MG63 (cell line): ENCODE measurements at places on chromosomes 13 and 19.

GRCh38 chr19:38710928-38711725 lies 33.1 kb downstream of the CAPN12 start:
- DNase-seq = no peak

GRCh38 chr19:55482156-55482961 lies 2.6 kb upstream of the NAT14 start:
- no peak for DNase-seq

DNA sequence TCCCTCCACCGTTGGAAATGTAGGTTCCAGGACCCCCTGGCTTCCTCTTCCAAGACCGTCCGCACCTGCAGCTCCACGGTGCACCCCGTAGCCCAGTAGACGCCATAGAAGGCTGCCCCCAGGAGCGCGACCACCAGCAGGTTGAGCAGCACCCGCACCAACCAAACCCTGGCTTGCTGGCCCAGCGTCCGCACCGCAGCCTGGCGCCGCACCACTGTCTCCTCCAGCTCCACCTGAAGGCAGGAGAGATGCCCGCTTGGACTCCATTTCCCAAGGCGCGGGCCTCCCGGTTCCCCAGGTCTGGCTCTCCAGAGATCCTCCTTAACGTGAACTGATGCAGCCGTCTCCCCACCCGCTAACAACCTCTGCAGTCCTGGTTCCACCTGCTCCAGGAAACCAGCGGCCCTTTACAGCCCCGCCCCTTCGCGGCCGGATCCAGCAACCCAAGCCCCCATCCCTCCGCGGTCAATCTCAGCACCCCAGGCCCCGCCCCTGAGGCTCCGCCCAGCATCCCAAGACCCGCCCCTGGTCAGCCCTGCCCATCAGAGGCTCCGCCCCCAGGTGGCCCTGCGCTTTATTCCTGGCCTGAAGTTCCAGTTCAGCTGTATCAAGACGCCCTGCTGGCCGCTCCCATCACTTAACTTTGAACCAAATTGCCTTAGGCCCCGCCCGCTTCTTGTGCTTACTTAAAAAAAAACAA lies 5.0 kb upstream of the LENG1 start:
- no peak for DNase-seq

DNA sequence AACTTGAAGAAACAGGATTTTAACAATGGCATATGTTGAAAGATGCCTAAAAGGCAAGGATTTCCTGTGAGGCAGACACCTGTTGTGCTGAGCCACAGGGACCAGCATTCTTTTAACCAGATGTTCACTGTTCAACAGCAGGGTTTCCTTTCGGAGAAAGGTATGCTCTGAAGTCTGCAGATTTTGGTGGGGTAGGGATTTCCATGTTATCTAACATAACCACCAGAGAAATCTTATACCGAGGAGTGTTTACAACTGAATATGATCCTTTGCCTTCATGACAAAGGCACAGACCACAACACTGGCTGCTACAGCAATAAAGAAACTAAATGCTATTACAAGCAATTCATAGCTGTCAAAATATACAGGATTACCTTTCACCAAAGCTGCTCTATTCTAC lies 48.1 kb downstream of the MPHOSPH8 start:
- DNase-seq = no peak

DNA sequence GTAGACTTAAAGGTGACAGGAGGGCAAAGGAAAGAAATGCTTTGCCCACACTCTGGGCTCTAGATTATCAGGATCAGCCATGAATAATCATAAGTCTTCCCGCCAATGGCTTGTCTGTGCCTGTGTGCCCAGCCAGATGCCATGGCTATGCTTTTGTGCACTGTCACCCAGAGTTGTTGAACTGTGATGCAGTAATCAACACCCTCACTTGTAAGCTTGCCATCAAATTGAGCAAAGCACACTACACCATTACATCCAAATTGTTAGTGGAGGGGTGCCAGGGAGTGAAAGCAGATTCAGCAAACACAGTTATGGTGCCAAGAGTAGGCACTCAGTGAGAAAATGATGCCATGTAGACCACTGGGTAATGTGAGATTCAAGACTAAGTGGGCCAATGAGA lies 845.3 kb upstream of the MIR17HG start:
- no peak for DNase-seq

- DNase-seq = no peak
These were observed 99.6 kb downstream of the FOXO1 start for GRCh38 chr13:40566811-40567210.

DNA sequence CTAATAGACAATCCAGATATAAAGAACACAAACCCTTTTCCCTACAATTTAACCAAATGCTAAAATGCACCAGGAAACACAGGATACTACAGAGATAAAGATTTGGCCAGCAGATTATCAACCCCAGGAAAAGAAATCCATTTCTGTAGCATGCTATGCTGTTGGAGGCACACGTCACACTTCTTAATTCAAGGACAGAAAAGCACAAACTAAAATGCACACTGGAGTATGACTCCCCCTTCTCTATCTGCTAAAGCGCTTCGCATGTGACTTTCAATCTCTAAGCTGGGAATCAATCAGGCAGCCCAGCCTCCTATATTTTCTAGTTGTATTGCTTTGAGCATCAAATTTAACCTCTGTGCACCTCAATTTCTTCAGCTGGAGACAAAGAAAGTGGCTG lies 22.2 kb downstream of the ABCC4 start:
- DNase-seq = no peak
